ENCODE measurements at places on chromosomes 2 and 18. TPM values are rescaled to one million over a fixed set of nuclear protein-coding genes. Genes with fewer than 3 reads are reported as not detected.

DNA sequence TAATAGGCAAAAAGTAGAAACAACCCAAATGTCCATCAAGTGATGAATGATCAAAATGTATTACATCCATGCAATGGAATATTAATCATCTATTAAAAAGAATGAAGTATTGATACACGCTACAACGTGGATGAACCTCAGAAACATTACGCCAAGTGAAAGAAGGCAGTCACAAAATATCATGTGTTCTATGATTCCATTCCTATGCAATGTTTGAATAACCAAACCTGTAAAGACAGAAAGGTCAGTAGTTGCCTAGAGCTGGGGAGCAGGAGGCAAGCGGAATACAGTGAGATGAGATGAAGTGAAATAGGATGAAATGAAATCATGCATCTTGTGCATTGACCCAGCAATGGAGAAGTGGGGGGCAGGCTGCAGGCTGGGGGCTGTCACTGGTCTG is 17.9 kb upstream of the COL6A3 start:
- no peak for DNase-seq

DNA sequence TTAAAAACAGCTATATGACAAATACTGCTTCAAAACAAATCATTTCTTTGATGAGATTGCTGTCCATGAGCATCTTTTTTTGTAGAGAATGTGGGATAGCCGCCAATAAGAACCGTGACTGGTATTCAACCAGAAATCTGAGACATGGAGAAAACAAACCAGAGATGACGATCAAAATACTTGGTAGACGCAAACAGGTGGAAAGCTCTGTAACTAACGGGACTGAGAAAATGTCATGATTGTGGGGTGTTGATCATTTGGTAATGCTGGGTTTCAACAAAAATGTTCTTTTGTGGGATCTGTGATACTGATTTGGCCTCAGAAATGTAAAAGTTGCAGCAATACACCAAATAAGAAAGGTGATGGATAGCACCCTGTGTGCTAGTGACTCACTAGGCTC is 364.8 kb downstream of the NYAP2 start:
- DNase-seq = no peak

CPS1 gene
- 1.5 TPM for total RNA-seq

SMAD7 gene
- total RNA-seq = 138 TPM

GRCh38 chr2:85504778-85505261 is 34.1 kb upstream of the MAT2A start:
- DNase-seq = no peak

DNA sequence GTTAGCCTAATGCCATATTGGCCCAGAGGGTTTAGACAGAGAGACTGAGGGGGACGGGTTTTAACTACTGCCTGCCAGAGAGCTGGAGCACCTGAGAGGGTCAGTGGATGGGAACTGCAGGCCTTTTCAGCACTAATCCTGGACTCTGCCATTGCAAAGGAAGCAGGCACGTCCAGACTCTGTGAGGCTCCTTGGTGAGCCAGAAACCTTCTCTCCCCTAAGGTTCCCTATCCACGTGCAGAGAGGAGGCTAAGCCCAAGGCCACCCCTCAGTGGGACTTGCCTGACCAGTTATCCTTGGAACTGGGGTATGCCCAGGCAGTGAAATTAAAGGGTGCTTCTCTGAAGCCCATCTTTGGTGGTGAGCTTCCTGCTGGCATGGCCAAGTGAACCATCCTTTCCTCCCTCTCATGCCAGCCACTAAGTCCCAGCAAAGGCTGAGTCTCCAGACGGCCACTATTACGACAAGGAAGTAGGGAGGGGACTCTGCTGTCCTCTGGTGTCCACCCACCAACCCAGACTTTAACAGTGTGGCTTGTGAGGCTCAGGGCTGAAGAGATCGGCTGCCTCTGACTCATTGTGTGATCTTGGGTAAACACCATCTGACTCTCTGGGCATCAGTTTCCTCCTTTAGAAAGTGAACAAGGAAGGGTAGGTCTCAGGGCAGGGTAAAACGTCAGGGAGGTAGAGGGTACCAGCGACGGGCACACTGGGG is 3.9 kb upstream of the MLPH start:
- DNase-seq = no peak

LBX2 gene
- total RNA-seq = 0.59 TPM

NYAP2 gene
- total RNA-seq = 0.15 TPM

DNA sequence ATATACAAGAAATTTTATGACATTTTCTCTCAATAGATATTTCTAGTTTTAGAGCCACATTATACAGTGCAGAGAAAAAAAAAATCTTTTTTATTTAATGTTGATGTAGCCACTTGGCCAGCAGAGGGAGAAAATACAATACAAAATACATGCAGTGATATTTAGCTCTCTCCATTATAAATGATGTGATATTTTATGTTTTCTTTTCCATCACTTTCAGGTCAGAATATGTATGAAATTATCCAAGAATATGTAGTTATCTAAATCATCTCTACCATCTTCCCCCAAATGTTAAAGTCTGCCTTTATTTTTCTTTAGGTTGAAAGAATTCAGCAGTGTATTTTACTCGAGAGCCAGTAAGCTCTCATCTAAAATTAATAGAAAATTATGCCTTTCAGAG is 533.6 kb upstream of the FSHR start:
- no peak for DNase-seq

TMEM214 gene
- total RNA-seq = 71.6 TPM

AQP12A gene
- total RNA-seq = not detected

NEB gene
- 0.92 TPM for total RNA-seq

LMAN1 gene
- 34.4 TPM for total RNA-seq

DNA sequence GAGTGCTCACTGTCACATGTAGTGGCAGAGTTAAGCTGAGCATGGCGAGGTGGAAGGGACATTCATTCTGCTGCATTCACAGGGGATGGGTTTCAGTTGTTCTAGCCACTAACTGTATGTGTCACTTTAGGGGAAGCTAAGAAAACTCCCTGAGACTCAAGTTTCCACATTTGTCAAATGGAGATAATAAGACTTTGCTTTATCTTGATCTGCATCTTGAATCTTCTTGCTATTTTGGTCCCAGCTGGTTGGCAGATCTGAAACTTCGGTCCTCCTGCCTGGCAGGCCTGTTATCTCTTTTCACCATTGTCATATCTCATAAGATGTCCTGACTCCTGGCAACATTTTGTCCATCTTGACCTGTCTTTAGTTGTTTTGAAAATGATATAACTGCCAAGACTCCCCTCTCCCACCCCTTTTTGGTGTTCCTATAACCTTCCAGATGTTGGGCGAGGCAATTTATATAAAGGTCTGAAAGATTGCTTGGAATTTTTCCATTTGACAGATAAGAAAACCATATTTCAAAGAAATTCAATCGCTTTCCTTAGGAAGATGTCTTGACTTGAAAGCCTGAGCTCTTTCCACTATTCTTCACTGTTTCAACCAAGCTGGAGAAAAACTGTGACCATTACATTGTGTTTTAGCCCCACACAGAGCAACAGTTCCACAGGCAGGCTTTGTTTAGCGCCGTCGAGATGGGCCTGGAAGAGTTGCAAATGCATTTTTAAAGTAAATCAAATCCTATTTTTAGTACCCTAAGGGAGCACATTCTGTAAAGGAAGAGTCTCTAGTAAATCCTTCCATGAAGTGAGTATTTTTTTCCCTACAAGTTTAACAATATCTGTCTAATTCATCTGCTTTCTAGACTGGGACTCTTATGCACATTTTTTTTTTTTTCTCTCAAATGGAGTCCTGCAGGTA is 33.4 kb downstream of the MYCN start:
- no peak for DNase-seq

DNA sequence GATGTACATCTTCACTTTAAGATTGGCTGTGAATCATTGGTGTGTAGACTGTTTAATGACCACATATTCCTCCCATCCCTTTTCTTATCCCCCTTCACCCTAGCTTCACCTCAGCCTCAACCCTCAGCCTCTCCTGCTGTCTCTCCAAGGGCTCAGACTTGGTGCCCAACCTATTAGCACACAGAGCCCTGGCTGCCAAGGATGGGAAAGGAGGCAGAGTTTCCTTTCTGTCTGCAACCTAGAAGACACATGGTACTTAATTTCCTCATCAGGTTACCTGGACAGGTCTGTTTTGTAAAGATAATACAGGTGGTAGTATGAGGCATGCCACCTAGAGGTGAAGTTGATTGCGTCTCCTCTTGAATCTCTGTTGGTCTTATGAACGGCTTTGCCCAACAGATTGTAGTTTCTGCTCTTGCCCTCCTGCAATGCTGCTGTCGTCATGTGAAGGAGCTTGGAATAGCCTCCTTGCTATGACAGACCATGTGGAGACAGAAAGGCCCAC is 44.5 kb upstream of the RMND5A start:
- DNase-seq = no peak

MROH2A gene
- not detected for total RNA-seq

DNA sequence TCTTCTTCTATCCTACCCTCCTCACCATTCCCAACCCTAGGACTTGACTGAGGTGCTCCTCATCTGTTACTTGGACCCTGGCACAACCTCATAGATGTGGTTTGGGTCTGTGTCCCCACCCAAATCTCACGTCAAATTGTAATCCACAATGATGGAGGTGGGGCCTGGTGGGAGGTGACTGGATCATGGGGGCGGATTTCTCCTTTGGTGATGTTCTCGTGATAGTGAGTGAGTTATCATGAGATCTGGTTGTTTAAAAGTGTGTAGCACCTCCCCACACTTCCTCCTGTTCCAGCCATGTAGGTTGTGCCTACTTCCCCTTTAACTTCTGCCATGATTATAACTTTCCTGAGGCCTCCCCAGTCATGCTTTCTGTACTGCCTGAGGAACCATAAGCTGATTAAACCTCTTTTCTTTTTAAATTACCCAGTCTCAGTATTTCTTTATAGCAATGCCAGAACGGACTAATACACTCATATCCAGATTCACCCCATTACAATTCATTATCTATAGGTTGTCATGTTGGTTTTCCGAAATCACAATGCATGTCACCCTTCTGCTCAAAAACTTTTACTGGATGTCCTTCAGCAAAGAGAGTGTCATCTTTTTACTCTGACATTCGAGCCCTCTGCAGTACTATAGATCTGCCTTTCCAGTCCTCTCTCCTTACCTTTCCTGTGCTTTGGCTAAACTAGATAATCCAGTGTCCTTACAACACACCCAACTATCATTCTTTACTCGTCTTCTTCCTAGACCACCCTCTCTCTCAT is 45.7 kb downstream of the APOB start:
- DNase-seq = no peak

DNA sequence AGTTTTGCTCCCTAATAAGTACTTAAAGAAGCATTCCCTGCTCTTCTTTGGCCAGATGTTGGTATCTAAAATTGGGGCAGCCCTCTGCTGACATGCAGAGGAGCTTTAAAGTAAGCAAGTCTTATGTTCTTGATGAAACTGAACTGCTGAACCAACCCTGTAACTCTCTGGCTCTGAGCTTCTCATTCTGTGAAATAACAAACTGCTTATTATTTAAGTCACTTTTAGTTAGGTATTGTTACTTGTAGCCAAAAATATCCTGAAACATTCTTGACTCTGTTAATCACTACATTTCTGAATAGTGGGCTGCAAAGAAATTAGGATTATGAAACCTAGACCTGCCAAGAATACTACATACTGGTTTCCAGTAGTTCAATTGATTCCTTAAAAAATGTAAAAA is 15.5 kb downstream of the PPP3R1 start:
- DNase-seq = no peak

DNA sequence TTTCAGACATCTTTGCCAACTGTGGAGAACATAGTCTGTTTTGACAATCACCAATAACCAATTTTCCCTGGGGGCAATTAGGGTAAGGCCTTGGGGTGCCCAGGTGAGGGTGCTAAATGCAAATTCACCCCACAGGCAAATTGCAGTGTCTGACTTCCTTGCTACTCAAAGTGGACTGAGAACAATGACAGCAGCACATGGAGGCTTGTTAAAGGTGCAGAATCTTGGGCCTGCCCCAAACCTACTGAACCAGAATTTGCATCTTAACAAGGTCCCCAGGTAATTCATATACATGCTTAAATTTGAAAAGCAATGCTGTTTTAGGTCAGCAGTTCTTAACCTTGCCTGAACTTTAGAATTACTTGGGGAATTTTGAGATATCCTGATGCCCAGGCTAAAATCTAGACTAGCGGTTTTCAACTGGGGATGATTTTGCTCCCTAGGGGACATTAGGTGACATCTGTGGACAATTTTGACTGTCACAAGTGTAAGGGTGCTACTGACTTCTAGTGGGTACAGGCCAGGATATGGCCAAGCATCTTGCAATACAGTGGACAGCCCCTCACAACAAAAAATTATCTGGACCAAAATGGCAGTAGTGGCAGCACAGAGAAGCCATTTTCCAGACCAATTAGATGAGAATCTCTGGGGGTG is 80.2 kb upstream of the GCFC2 start:
- no peak for DNase-seq

- no peak for DNase-seq
These were observed 423.5 kb upstream of the FANCL start for GRCh38 chr2:58664523-58665151.

DNA sequence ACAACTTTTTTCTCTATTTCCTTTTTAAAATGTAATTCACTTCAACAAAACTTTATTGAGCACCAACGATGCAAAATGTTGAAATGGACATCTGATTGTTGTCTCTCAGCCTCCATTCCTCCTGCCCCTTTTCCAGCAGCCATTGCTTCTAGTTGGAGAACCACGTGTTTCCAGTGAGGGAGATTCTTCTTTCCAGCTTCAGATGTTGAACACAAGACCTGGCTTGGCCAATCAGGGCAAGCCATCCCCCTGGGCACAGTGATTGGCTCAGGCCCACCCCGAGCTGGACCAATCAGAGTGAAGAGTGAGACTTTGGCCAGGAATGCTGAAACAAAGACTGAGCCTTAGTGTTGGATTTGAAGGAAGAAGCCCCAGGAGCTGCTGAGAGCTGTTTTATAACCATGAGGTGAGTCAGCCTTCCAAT is 59.0 kb downstream of the E2F6 start:
- DNase-seq = no peak

DNA sequence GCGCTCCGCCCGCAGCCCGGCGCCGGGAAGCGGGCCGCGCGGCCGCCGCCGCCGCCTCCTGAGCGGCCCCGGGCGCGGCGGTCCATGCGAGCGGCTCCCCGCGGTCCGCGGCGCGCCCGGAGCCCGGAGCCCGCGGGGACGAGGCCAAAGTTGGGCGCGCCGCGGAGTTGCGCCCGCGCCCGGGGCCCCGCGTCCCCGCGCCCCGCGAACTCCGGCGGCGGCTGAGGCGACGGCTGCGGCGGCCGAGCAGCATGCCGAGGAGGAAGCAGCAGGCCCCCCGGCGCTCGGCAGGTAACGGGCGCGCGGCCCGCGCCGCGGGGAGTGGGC is 992 bp downstream of the TSHZ1 start:
- DNase-seq = no peak

- DNase-seq = no peak
These were observed 93.7 kb downstream of the DYNAP start for GRCh38 chr18:54684784-54685183.

- DNase-seq = no peak
These were observed 52.3 kb downstream of the DIS3L2 start for GRCh38 chr2:232013701-232014353.

DNA sequence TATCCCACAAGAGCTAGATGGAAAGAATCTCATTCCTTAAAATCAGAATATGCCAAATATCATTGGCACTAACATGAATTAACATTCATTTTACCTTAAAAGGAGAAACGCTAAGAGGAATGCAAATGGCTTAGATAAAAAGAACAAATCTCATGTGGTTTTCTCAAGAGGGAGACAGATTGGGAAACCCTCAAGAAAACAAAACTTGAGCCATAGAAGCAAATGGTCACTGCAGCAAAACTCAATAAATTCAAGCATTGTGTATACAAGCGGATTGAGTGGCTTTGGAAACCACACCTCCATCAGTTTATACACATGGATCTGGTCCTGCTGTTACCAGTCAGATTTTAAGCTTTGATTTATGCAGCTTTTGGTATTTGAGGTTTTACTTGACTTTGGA is 1331.8 kb upstream of the ZEB2 start:
- no peak for DNase-seq

Measured in T-cell (primary cell).